ENCODE measurements at places on chromosomes 4 and X. TPM values are rescaled to one million over a fixed set of nuclear protein-coding genes. Genes with fewer than 3 reads are reported as not detected.

DNA sequence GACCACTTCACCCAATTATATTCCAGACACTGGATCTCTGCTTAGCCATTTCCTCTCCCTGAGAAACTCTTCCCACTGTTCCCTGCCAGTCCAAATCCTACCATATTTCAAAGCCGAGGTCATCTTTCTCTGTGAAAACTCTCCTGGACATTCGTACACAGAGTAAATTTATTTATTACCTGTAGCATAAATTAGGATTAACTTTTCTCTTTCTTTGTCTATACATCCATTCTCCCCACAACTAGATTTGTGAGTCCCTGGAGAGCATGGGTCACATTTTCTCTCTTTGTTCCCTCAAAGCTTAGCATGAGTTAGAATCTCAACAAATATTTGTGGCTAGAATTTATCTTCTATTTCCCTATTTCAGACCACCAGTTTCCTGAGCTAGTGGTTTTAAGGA is 27.8 kb upstream of the SMIM10 start:
- H3K4me1 ChIP-seq: 0 out of 2 replicates have a peak, but pooled peaks cover 3% of the 10 kb centered on the region
- no peak overlapping the region for H3K4me3 ChIP-seq
- no peak for DNase-seq
- no peaks in the 10 kb centered on the region for H3K36me3 ChIP-seq
- no peak overlapping the region for H3K27ac ChIP-seq
- no peaks in the 10 kb centered on the region for H3K27me3 ChIP-seq

- no peaks in the 10 kb centered on the region for H3K27me3 ChIP-seq
- no peak for DNase-seq
- no peak overlapping the region for H3K27ac ChIP-seq
- H3K36me3 ChIP-seq: no peaks in the 10 kb centered on the region
Observed at GRCh38 chr4:38803833-38804653, 548 bp downstream of the TLR1 start.

- H3K27me3 ChIP-seq: no peaks in the 10 kb centered on the region
- no peak for DNase-seq
- H3K4me1 ChIP-seq: no peaks in the 10 kb centered on the region
- no peak overlapping the region for H3K27ac ChIP-seq
Observed at GRCh38 chr4:110059556-110060191, 138.7 kb downstream of the ELOVL6 start.

- H3K27ac ChIP-seq: no peak overlapping the region
- no peak for DNase-seq
- no peaks in the 10 kb centered on the region for H3K36me3 ChIP-seq
- no peaks in the 10 kb centered on the region for H3K27me3 ChIP-seq
Observed at GRCh38 chr4:189202869-189203271, 737.8 kb upstream of the FRG1 start.

- H3K4me3 ChIP-seq: no peak overlapping the region
- no peak for DNase-seq
- no peak overlapping the region for H3K27ac ChIP-seq
- H3K27me3 ChIP-seq: no peaks in the 10 kb centered on the region
- no peaks in the 10 kb centered on the region for H3K36me3 ChIP-seq
Observed at GRCh38 chrX:2521927-2522386, 21.2 kb upstream of the DHRSX start.

DNA sequence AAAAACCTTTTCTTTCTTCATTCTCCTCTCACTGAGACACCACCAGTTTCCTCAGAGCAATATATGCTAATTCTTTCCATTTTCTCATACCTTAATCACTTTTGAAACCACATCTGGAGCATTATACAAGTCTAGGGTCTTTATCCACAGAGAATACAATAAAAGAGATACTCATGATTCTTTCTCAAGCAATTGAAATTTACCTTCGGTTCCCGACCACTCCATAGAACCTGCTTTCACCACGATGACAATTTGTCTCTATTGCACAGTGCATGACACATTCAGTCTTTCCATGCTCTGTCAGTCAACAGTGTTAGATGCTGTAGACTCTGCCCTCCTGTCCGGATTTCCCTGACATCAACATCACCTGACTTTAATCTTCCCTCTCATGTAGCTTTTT is 409.3 kb upstream of the NWD2 start:
- H3K4me3 ChIP-seq: no peak overlapping the region
- no peak overlapping the region for H3K27ac ChIP-seq
- no peaks in the 10 kb centered on the region for H3K4me1 ChIP-seq
- no peaks in the 10 kb centered on the region for H3K36me3 ChIP-seq
- DNase-seq: no peak

- no peak overlapping the region for H3K4me3 ChIP-seq
- no peaks in the 10 kb centered on the region for H3K4me1 ChIP-seq
- H3K27me3 ChIP-seq: no peaks in the 10 kb centered on the region
- no peak overlapping the region for H3K27ac ChIP-seq
Observed at GRCh38 chrX:69305333-69306062, 140.2 kb upstream of the PJA1 start.

The AR gene
- total RNA-seq: 0.02 TPM

DNA sequence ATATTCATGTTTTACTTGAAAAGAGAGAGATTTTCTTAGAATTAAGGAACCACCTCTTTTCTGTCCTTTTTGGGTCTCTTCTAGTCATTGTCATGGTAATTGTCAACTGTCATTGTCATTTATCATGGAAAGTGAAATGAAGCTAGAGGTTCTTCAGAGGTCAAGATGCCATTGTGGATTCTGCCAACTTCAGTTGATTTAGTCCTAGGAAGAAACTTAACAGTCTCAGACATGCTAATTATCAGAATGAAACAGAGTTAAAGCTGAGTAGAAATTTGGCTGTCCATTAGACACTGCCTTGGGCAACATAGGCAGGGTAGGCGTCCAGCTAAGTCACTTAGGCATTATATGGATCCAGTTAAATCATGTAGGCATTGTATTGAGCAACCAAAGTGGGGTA is 796.1 kb upstream of the ADGRL3 start:
- no peak overlapping the region for H3K4me3 ChIP-seq
- H3K36me3 ChIP-seq: no peaks in the 10 kb centered on the region
- no peaks in the 10 kb centered on the region for H3K27me3 ChIP-seq
- H3K27ac ChIP-seq: no peak overlapping the region
- DNase-seq: no peak
- H3K4me1 ChIP-seq: no peaks in the 10 kb centered on the region

The NUDT6 gene
- total RNA-seq: 9.0 TPM

DNA sequence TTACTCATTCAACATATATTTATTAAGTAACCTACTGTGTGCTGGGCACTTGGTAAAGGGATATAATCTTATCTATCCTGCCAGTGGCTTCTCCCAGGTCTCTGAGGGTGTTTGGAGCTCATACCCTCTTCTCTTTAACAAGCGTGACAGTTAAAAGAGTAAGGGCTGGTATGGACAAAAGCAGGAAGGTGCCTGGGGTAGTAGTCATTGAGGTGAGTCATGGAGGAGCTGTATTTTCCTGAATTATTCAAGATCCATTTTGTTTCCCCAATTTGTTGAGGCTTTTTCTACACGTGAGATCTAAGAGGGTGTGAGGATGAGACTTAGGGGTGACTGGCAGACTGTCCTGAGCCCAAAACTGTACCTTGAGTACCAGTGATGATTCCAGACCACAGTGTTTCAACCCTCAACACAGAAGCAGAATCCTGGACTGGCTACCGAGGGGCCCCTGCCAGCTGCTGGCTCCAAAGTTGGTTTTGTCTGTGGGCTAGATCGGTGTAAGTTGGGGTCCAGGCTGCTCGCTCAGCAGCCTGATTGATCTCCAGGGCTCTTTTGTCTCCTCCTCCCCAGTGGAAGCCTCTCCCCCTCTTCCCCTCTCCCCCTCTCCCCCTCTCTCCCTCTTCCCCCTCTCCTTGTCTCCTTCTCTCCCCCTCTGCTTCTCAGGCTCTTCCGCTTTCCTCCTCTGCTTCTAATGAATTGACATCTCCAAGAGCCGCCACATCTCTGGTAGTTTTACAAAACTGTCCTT is at the start of gene DRP2:
Gene DRP2 (plus strand): TSS at position 671 of the 748 bp plus-strand sequence. CDS start 11,862 bp downstream, outside the sequence.
- no peak for DNase-seq
- H3K36me3 ChIP-seq: no peaks in the 10 kb centered on the region
- no peak within 1 kb of the TSS for H3K4me3 ChIP-seq
- H3K27ac ChIP-seq: no peak within 1 kb of the TSS
- H3K4me1 ChIP-seq: no peaks in the 10 kb centered on the region

DNA sequence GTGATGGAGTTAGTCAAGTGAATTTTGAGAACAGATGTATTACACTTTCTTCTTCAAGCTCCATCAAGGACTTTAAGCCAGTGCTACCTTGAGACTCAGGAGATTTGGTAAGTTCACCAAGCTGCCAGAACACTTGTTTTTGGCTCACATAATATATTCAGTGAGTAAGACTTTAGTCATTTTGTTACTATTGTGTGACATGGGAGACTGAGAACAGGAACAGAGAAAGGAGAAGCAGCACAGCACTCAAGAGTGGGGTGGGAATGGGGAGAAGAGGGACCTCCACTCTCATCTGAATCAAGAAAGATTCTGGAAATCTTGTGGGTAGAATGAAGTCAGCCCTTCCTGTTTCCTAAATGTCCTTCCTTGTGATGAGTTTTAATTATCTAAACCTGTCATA is 87.3 kb upstream of the TET2 start:
- no peak for DNase-seq
- H3K27me3 ChIP-seq: no peaks in the 10 kb centered on the region
- H3K36me3 ChIP-seq: no peaks in the 10 kb centered on the region
- H3K27ac ChIP-seq: no peak overlapping the region
- H3K4me1 ChIP-seq: no peaks in the 10 kb centered on the region

GRCh38 chrX:33339219-33339618 is 127.9 kb upstream of the DMD start:
- no peak overlapping the region for H3K27ac ChIP-seq
- DNase-seq: no peak
- H3K4me3 ChIP-seq: no peak overlapping the region
- no peaks in the 10 kb centered on the region for H3K27me3 ChIP-seq

DNA sequence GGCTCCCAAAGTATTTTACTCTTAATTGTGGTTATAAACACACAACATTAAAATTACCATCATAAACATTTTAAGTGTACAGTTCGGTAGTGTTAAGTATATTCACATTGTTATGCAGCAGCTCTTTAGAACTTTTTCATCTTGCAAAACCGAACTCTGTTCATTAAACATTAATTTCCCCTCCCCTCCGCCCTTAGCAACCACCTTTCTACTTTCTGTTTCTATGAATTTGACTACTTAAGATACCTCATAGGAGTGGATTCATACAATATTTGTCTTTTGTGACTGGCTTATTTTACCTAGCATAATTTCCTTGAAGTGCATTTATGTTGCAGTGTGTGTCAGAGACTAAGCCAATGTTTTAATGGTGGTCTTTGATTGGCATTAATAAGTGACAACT is 32.6 kb downstream of the IL13RA1 start:
- no peak overlapping the region for H3K4me3 ChIP-seq
- DNase-seq: no peak
- H3K27ac ChIP-seq: no peak overlapping the region
- H3K36me3 ChIP-seq: no peaks in the 10 kb centered on the region
- H3K4me1 ChIP-seq: no peaks in the 10 kb centered on the region

The GAGE12E gene
- total RNA-seq: not detected

The CPXCR1 gene
- not detected for total RNA-seq

- DNase-seq: no peak
- H3K36me3 ChIP-seq: no peaks in the 10 kb centered on the region
- no peaks in the 10 kb centered on the region for H3K4me1 ChIP-seq
- no peak overlapping the region for H3K27ac ChIP-seq
Observed at GRCh38 chr4:12926189-12927066, 557.7 kb downstream of the RAB28 start.

- peaks cover 19% of the 10 kb centered on the region for H3K36me3 ChIP-seq
- DNase-seq: peak; percentile 31
- H3K4me3 ChIP-seq: peak overlapping the region; percentile 88
- H3K4me1 ChIP-seq: peaks cover 13% of the 10 kb centered on the region
- peak overlapping the region; percentile 75 for H3K27ac ChIP-seq
- H3K27me3 ChIP-seq: no peaks in the 10 kb centered on the region
Observed at GRCh38 chr4:56468097-56468422, 643 bp downstream of the SRP72 start.

The CTAG1A gene
- total RNA-seq: not detected

The DCLK2 gene
- 2.7 TPM for total RNA-seq

GRCh38 chrX:32599156-32599555 is 612.2 kb downstream of the DMD start:
- H3K4me1 ChIP-seq: no peaks in the 10 kb centered on the region
- H3K27me3 ChIP-seq: no peaks in the 10 kb centered on the region
- H3K36me3 ChIP-seq: no peaks in the 10 kb centered on the region
- no peak for DNase-seq
- no peak overlapping the region for H3K4me3 ChIP-seq

The GUCY1A1 gene
- total RNA-seq: not detected

The MBNL3 gene
- 4.6 TPM for total RNA-seq

The PSAPL1 gene
- 0.05 TPM for total RNA-seq

GRCh38 chr4:159177265-159178150 is 74.6 kb downstream of the RAPGEF2 start:
- no peak for DNase-seq
- H3K4me3 ChIP-seq: no peak overlapping the region
- no peaks in the 10 kb centered on the region for H3K36me3 ChIP-seq
- no peaks in the 10 kb centered on the region for H3K27me3 ChIP-seq
- peaks cover 16% of the 10 kb centered on the region for H3K4me1 ChIP-seq

- H3K4me3 ChIP-seq: no peak overlapping the region
- H3K36me3 ChIP-seq: no peaks in the 10 kb centered on the region
- no peaks in the 10 kb centered on the region for H3K27me3 ChIP-seq
- no peak overlapping the region for H3K27ac ChIP-seq
- DNase-seq: no peak
Observed at GRCh38 chr4:6769233-6769988, 13.1 kb upstream of the KIAA0232 start.

The S100P gene
- total RNA-seq: 4.1 TPM

DNA sequence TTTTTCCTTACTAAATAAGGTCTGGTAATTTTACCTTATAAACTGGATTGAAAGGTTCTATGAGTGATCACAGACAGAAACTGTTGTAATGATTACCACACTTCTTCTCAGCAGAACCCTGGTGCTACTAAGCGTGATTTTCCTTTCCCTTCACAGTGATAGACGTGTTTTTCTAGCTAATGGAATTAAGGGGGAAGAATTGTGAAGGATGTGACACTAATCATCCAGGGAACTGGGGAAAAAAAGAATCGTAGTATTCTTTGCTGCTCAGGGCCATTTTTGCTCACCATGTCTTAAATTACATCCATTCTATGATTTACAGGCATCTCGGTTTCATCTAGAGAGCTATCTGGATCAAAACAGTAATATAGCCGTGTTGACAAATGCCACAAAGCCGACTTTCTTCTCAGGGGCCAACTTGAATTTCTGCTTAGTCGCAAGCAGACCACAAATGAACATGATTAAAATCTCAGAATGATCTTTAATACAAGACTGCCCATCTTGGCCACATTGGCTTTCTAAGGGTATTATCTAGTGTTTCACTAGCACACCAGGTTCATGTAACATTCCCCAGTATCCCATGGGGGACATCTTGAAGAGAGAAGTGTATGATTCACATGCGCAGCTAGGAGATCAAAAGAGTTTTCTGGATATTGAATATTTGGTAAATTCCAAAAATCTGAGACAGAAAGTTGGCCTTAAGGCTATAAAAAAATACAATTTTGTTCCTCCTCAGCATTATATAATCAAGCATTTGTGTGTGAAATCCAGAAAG is 154.0 kb downstream of the UGT8 start:
- no peaks in the 10 kb centered on the region for H3K27me3 ChIP-seq
- H3K4me3 ChIP-seq: no peak overlapping the region
- no peaks in the 10 kb centered on the region for H3K36me3 ChIP-seq
- H3K27ac ChIP-seq: no peak overlapping the region
